COR-L47 (cell line): ENCODE measurements at places on chromosomes 7 and 10.

- no peak for DNase-seq
Observed at GRCh38 chr7:128091106-128091505, 59.9 kb upstream of the LRRC4 start.

DNA sequence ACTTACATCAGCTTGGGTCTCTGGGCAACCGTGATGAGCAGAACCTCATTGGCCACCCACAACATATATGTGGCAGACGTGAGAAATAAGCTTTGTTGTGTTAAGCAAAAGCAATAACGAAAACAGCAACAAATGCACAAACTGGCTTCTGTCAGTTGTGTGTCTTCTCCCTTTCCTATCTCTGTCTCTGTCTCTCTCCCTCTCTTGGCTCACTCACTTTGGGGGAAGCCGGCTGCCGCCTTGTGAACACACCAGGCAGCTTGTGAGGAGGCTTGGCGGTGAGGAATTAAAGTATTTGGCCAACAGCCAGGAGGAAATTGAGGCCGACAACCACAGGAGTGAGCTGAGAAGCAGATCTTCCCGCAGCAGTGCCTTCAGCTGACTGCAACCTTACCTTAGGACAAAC lies 21.9 kb upstream of the CDCA7L start:
- no peak for DNase-seq

GRCh38 chr10:47114680-47115186 lies 185.3 kb upstream of the GDF10 start:
- DNase-seq, result no peak

DNA sequence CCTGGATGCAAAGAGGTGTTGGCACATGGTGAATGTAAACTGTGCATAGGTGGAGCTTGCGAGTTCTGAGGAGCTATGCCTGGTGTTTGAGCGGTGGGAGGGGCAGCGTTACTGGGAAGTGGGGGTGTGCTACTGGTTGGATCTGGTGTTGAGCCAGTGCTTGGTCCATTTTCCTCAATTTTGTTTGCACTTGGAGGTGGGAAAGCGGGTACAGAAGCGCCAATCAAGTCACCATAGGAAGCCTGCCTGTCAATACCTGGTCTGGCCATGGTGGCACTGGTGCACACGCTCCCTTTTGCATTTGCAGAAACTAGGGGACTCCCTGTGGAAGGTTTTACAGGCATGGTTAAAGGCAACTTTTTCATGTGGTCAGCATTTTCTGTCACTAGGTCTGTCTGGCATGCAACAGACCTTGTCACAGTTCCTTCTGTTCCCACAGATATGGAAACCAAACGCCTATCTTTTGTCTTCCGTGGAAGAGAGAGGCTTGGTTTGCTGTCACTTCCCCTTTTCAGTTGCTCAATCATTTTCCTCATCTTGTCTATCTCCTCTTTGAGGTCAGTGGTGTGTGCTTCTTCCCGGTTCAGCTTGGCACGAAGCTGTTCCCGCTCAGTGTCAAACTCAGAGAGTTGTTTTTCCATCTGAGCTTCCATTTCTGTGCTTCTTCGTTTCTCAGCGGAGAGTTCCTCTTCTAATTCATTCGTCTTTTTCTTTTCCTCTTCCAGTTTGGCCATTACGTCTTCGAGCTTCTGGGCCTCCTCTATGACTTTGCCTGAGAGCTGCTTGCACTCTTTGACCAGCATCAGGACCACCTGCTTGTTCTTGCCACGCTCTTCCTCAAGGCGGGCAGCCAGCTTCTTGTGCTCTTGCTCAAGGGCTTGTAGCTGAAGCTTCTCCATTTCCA lies 81.1 kb downstream of the CTTNBP2 start:
- no peak for DNase-seq

GRCh38 chr10:22174442-22174841 lies 43.4 kb downstream of the EBLN1 start:
- DNase-seq, result no peak

DNA sequence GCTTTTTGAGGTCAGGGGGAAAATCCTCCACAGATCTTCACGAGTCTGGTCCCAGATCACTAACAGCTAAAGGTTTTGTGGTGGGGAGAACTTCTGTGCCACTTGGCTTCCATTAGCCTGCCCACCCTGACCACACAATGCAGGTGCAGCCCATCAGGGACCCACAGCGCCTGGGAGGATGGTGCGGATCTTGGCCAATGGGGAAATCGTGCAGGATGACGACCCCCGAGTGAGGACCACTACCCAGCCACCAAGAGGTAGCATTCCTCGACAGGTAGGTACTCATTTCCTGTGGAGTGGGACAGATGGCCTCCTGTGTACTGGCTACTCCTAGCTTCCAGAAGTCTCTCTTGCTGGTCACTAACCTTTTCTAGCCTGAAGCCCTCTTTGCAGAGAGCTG lies 1.5 kb downstream of the FAM241B start:
- DNase-seq, result no peak

DNA sequence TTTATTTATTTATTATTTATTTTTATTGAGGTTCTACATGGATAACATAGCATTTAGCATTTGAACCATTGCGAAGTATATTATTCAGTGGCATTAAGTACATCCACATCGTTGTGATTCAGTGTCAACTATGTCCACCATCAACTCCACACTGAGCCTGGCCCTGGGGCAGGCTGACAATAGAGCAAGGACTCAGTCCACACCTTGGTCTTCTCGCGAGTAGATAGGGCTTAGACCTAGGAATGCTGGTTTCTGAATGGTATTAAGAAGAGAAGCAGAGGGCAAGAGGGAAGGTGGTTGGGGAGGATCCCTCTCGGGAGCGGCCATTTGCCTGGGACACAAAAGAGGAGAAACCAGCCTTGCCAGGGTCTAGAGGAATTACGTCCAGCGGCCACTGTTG lies 599.2 kb upstream of the MGMT start:
- DNase-seq, result no peak
